Brain microvascular endothelial cell (primary cell): ENCODE measurements at places on chromosomes 2 and 18.

DNA sequence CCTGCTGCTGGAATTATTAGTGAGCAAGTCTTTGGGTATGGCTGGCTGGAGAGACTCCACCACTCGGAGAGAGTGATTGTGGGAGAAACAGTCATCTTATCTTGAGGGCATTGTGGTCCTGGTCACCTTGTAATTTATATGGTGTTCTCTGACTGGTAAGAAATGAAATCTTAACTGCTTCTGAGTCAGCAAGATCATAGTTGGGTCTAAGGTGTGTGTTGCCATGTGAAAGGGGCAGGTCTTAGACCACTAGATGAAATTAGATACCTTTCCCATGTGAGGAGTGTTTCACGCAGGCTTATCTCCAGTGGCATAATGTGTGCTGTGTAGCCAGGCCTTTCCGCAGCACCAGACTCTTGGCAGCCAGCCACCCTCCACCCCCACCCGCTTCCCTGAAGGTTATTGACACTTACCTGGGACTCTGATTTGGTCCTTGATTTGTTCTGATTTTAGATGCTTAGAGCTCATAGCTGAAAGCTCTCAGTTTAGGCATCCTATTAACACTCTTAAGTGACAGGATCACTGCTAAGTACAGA lies 7.7 kb downstream of the MAPRE3 start:
- DNase-seq, result no peak

GRCh38 chr2:180343528-180344345 lies 336.6 kb upstream of the CWC22 start:
- DNase-seq, result no peak

GRCh38 chr2:36831185-36831584 lies 134.7 kb downstream of the VIT start:
- DNase-seq, result no peak

- DNase-seq, result peak; percentile 61
Observed at GRCh38 chr2:71843391-71843850, 304.2 kb downstream of the CYP26B1 start.

DNA sequence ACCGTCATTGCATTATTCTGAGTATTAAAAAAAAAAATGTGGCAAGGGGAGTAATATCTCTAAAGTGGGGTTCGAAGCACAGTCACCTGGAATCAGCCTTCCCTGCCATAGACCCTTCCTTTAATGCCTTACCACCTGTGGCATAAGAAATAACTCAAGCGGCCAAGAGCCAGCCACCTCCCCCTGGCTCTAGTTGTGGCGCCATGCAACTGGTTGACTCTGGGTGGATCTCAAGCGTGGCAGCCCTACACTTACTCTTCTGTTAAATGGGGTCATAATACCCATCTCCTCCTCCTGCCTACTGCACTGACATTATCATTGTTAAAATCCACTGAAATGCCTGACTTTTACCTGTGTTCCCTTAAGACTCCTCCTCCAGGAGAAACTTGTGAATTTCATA lies 175.8 kb downstream of the SMAD7 start:
- no peak for DNase-seq

DNA sequence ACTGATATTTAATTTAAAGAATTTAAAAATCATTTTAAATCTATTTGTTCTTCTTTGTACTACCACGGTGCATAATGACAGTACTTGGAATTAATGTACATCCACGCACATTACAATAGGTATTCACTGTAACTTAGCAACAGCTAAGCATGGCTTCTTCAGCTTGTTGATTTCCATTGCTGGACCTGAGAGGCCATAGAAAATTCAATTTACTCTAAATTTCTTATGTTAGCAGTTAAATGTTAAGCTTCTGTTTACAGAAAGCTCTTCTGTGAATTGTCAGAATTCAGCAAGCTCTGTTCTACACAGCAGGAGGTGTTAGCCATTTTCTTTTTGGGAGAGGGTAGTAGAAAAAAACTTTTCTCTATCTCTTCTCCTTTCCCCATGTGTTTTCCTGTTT lies 1149.3 kb upstream of the CDH2 start:
- DNase-seq, result no peak

DNA sequence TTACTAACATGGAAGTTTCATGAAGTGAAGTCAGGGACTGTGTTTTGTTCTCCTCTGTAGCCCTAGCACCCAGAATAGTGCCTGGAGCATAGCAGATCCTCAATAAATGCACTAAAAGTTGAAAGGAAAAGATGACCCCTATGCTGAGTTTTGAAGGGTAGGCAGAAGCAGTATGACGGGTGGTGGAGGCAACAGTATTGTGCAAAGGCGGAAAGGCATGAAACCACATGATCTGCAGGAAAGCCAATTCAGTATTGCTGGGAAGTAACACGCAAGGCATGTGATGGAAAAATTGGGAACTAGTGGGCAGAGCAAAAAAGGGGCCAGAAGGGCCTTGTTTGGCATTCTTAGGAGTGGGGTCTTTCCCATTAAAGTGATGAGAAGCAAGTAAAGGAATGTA lies 23.1 kb downstream of the DTNB start:
- no peak for DNase-seq
